Activated CD4-positive, alpha-beta T cell treated with anti-CD3 and anti-CD28 coated beads, Interleukin-2, amount 50 U/mL, for 24 hours (primary cell): ENCODE measurements at places on chromosomes 11 and 22.

- DNase-seq = no peak
These were observed 44.1 kb upstream of the GLYATL2 start for GRCh38 chr11:58888579-58888978.

GRCh38 chr11:130737866-130738431 lies 178.3 kb downstream of the SNX19 start:
- no peak for DNase-seq

GRCh38 chr22:47390026-47390970 lies 627.8 kb downstream of the TBC1D22A start:
- DNase-seq = no peak

- no peak for DNase-seq
These were observed 145.0 kb upstream of the GRK3 start for GRCh38 chr22:25419247-25420113.

GRCh38 chr22:44098021-44098739 lies 74.1 kb downstream of the PARVB start:
- no peak for DNase-seq

DNA sequence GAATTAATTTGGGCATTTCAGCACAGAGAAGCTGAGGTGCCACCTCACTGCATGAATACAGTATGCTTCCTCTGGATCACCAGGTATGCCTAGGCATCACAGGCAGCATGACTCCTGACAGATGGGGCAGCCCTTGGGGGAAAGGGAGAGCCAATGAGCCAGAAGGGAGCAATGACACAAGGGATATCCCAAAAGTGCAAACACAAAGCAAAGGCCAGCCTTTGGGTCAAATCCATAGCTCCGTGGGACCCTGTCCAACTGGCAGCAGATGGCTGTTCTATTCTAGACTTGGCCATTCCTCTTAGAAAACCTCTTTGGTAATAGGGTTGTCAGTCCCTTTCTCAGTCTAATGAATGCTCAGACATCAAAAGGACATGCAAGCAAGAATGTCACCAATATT lies 73.3 kb downstream of the SERGEF start:
- DNase-seq = no peak

- DNase-seq = no peak
These were observed 2.3 kb upstream of the ANKRD13D start for GRCh38 chr11:67286621-67287333.

GRCh38 chr11:888310-889212 lies 22.0 kb downstream of the CHID1 start:
- no peak for DNase-seq
